SK-N-SH (cell line): ENCODE measurements at places on chromosomes 16 and 17. TPM values are rescaled to one million over a fixed set of nuclear protein-coding genes. Genes with fewer than 3 reads are reported as not detected.

TBC1D3B gene
- 2.0 and 3.7 TPM in 2 replicates for polyA plus RNA-seq

CTF1 gene
- polyA plus RNA-seq = 35.9 and 45.7 TPM in 2 replicates

CDYL2 gene
- polyA plus RNA-seq = 0.03 and 0.05 TPM in 2 replicates

ALOX15 gene
- not detected in 2 replicates for polyA plus RNA-seq

MFAP4 gene
- 112 and 120 TPM in 2 replicates for polyA plus RNA-seq

CACNG1 gene
- polyA plus RNA-seq = not detected in 2 replicates

GRCh38 chr16:61820820-61821219, 215.4 kb downstream of the CDH8 start:
- H3K4me1 ChIP-seq = peaks cover 3% of the 10 kb centered on the region

GRCh38 chr17:80724775-80725266, 180.2 kb downstream of the RPTOR start:
- no peak overlapping the region for H3K4me3 ChIP-seq
- peak; percentile 68 for DNase-seq
- H3K27ac ChIP-seq = peak overlapping the region; percentile 33; the same call in 1 of the 2 replicates
- no peaks in the 10 kb centered on the region for H3K36me3 ChIP-seq
- H3K4me1 ChIP-seq = peaks cover 13% of the 10 kb centered on the region; the same call in 1 of the 2 replicates

DNA sequence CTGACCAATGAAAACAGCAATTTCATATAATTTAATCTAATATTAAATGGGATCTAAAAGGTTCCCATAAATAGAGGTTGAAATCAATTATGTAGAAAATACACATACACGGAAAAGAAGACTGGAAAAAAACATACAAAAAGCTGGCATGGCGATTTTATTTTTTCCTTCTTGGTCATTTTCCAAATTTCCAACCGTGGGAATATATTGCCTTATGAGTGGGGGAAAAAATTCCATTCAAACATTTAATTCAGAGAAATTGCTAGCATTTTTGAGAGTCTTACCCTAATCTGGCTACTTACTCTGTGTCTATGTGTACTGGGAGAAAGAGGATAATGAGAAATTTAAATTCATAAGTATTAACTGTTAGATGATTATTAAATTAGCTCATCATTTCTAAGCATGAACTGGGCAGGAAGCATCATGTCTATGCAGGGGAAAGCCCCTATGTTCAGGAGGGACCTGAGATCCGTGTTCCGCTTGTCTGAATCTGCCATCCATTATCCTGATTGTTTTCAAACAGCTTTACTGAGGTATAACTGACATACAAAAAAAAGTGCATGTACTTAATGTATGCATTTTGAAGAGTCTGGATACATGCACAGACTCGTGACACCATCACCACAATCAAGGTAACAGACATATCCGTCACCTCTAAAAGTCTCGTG, 145.2 kb downstream of the XYLT1 start:
- no peak for DNase-seq
- H3K27ac ChIP-seq = no peak overlapping the region
- no peaks in the 10 kb centered on the region for H3K36me3 ChIP-seq
- H3K27me3 ChIP-seq = no peaks in the 10 kb centered on the region

DNA sequence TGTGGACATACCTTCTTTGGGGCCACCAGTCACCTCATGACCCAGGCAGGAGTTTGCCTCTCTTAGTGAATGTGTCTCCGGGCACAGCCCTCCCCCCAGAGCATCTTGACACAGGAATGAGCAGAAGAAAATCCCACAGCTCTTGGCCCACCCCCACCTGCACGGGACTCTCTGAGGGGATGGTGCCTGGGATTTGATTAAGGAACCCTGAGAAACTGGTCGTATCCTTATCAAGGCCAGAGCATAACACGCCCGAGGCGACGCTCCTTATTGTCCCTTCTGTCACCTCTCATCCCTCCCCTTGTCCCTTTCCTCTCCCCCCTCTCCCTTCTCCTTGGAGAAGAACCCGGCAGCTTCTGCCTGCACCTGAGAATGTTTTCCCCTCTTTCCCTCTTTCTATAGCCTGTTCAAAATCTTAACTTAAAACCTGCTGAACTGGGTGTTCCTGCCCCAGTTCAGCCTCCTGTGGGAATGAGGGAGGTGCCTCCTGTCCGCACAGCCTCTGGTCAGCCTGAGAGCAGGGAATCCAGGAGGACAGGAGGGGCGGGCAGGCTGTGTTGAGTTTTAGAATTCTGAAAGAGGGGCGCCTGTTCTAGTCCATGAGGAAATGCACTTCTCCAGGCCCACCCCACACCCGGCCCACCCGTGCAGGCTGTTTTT, 140.7 kb upstream of the PLCG2 start:
- no peaks in the 10 kb centered on the region for H3K27me3 ChIP-seq
- H3K36me3 ChIP-seq = no peaks in the 10 kb centered on the region
- no peaks in the 10 kb centered on the region for H3K4me1 ChIP-seq
- H3K4me3 ChIP-seq = no peak overlapping the region
- DNase-seq = no peak

- H3K27me3 ChIP-seq = no peaks in the 10 kb centered on the region
- H3K4me1 ChIP-seq = no peaks in the 10 kb centered on the region; the same call in 1 of the 2 replicates
- DNase-seq = no peak
Observed at GRCh38 chr17:43750153-43750552, 8.4 kb downstream of the SOST start.

DNA sequence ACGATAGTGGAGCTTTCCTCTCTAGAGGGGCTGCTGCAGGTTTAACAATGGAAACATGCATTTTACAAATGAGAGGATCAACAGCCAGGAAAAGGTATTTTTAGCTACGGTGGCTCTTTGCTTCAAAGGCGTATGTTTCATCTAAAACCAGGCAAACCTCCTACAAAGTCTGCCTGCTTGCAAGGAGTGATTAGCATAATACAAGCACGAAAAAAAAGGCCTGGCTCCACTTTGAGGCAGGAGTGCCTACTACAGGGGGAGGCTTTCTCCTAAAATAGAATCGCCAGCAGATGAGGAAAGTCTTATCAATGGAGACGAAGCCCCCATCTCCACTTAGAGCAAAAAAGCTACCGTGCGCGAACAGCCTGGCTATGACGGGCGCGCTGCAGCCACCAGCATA, 27.1 kb upstream of the MTSS2 start:
- H3K36me3 ChIP-seq = no peaks in the 10 kb centered on the region
- peaks cover 80% of the 10 kb centered on the region for H3K4me1 ChIP-seq
- no peak overlapping the region for H3K4me3 ChIP-seq
- H3K27ac ChIP-seq = peak overlapping the region; percentile 98
- no peaks in the 10 kb centered on the region for H3K27me3 ChIP-seq
- no peak for DNase-seq

DNA sequence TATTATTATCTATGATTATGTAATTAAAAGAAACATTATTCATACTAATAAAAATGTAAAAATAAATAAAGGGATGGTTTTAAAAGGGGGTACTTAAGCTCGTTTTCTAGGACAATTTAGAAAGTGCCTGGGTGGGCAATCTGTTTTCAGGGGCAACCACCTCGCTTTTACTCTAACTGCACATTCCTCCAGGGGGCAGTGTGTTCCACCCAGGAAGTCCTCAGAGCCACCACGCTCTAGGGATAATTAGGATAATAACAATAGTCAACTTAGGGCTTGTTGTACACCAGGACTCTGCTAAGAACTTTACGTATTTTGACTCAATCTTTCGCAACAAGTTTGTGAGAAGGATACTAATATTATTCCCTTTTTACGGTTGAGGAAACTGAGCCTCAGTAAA, 396.7 kb upstream of the MAF start:
- DNase-seq = peak; percentile 14
- no peaks in the 10 kb centered on the region for H3K4me1 ChIP-seq
- H3K36me3 ChIP-seq = no peaks in the 10 kb centered on the region
- no peak overlapping the region for H3K27ac ChIP-seq

DNA sequence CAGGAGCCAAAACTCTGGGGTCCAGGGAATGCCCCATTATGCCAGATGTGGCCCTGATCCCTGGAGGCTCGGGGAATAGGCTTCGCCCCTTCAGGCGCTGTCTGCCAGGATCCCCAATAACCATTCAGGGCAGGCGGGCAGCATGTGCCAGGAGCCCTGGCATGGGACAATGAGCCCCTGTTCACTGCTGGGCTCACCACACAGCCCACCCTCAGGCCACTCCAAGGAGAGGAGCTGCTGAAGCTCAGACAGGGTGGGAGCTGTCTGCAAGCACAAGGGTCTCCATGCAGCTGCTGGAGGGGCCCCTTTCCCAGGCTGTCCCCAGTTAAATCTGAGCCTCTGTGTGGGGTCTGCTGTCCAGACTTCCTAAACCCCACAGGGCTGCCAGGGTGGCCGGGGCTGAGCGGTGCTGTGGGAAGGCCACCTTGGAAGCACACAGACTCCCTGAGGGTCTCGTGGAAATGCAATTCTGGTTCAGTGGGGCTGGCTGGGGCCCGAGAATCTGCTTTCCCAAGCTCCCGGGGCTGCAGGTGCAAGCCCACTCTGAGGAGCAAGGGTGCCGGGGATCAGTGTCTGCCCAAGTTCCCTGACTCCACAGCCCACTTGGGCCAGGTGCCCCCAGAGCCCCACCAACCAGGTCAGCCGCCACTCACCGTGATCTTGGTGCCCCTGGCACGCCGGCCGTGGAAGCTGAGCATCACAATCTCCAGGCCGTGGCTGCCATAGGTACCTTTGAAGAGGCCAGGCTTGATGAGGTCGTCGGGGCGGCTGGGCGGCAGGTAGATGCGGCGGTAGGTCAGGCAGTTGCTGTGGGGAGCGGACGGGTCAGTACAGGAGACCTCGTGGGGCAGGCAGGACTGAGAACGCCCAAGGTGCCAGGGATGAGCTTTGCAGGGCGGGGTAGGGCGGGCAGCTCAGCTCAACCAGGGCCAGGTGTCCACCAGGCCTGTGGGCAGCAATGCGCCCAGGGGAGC, 17.7 kb upstream of the C16orf95 start:
- no peaks in the 10 kb centered on the region for H3K36me3 ChIP-seq
- H3K27me3 ChIP-seq = no peaks in the 10 kb centered on the region
- no peak overlapping the region for H3K27ac ChIP-seq

- no peaks in the 10 kb centered on the region for H3K27me3 ChIP-seq
- H3K4me3 ChIP-seq = no peak overlapping the region
- H3K36me3 ChIP-seq = no peaks in the 10 kb centered on the region
- DNase-seq = no peak
- no peak overlapping the region for H3K27ac ChIP-seq
Observed at GRCh38 chr16:15973421-15973820, 24.0 kb downstream of the ABCC1 start.

GRCh38 chr17:1713878-1714426, 3.8 kb upstream of the TLCD2 start:
- no peaks in the 10 kb centered on the region for H3K27me3 ChIP-seq
- H3K4me3 ChIP-seq = peak overlapping the region; percentile 95
- H3K27ac ChIP-seq = peak overlapping the region; percentile 77
- peaks cover 31% of the 10 kb centered on the region for H3K36me3 ChIP-seq
- peaks cover 35% of the 10 kb centered on the region for H3K4me1 ChIP-seq

GRCh38 chr16:55842369-55843104, 9.6 kb upstream of the CES1 start:
- H3K4me3 ChIP-seq = no peak overlapping the region
- no peaks in the 10 kb centered on the region for H3K36me3 ChIP-seq
- no peak overlapping the region for H3K27ac ChIP-seq
- H3K4me1 ChIP-seq = no peaks in the 10 kb centered on the region; the same call in 1 of the 2 replicates

- peak; percentile 91 for DNase-seq
- peaks cover 41% of the 10 kb centered on the region for H3K4me1 ChIP-seq
- peak within 1 kb of the TSS; percentile 60 for H3K4me3 ChIP-seq
- peaks cover 20% of the 10 kb centered on the region for H3K36me3 ChIP-seq
Observed at GRCh38 chr16:2147981-2148671, at the start of gene RAB26. RAB26 (plus strand) TSS chr16:2148625; CDS start chr16:2148784, 159 bp downstream.

DNA sequence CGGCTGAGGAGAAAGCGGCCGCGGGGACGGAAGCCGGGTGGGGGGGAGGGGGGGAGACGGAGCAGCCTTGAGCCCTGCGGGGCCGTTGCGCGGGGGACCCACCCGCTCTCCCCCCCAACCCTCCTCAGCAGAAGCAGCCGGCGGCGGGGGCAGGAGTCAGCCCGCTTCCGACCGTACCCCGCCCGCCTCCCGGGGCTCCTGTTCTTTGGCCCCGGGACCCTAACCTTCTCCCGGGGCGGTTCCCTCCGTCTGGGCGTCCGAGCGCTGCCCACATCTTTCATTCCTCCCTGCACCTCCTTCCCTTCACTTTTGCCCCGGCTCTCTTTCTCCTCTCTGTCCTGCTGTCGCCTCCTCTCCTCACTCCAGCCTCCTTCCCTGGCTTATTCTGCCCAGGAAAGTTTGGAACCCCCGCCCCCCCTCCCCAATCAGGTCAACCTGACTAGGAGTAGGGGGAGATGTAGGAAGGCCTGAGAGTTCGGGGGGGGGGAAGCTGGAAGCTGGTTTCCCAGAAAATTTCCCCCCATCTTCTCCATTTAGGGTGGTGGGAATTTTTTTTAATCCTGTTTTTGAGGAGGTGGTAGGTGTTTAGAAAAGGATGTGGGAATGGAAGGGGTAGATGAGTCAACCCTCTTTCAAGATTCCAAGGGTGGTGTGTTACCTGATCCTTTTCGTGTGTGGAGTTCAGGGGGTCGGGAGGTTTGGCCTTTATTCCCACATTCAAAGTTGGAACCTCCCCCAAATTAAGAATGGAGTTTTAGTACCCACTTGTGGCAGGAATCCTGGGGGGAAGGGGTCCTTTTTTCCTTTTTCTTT, 427 bp upstream of the NLK start:
- H3K4me1 ChIP-seq = peaks cover 20% of the 10 kb centered on the region
- H3K27me3 ChIP-seq = no peaks in the 10 kb centered on the region
- H3K4me3 ChIP-seq = peak overlapping the region; percentile 67
- H3K36me3 ChIP-seq = peaks cover 8% of the 10 kb centered on the region; the same call in 1 of the 2 replicates
- no peak for DNase-seq

DNA sequence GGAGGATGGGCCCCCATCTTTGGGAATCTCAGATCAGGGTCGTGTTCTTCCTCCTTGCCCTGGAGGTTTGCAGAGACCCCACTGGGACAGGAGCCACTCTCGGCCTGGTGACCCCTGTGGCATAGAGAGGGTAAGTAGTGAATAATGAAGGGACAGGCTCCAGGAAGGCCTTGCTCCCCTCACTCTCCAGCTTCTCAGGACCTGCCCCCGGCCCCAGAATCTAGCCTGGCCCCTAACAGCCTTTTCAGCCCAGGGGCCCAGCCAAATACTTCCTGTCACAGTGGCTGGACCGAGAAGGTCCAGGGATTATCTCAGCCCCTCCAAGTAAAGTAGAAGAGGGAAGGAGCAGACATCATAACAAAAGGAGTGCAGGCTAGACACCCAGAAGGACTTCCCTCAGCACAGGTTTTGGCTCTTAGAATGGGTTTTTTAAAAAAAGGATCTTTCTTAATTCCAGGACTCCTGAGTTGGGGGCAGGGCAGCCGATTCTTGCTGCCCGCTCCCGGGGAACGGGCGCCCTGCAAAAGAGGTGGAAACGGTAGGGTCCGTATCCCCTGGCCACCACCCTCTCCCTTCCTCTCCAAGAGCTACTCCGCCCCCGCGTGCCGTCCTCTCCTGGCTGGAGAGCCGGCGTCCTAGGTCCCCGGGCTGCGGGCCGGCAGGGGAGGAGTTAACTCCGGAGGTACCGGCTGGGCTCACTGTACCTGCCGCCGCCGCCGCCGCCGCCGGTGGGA, 559 bp upstream of the NXPH3 start:
- H3K4me1 ChIP-seq = peaks cover 18% of the 10 kb centered on the region; the same call in 1 of the 2 replicates
- no peaks in the 10 kb centered on the region for H3K36me3 ChIP-seq
- peak; percentile 27 for DNase-seq
- H3K4me3 ChIP-seq = peak overlapping the region; percentile 83; the same call in 1 of the 2 replicates
- H3K27me3 ChIP-seq = peaks cover 15% of the 10 kb centered on the region; the same call in 1 of the 2 replicates
- no peak overlapping the region for H3K27ac ChIP-seq
